ENCODE measurements at places on chromosomes 16 and 17.

DNA sequence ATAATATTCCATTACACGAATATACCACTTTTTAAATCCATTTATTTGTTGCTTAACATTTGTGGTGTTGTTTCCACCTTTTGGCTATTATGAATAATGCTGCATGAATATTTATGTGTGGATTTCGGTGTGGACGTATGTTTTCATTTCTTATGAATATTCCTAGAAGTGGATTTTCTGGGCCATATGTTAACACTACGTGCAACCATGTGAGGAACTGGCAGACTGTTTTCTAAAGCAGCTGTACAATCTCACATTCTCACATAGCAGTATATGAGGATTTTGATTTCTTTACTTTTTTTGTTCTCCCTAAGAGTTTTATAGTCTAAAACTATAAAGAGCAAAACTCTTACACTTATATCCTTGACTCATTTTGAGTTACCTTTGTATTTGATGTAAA lies 143.4 kb downstream of the MAP2K4 start:
- no peak for DNase-seq

GRCh38 chr16:65113441-65113840 lies 8.4 kb downstream of the CDH11 start:
- no peak for DNase-seq

DNA sequence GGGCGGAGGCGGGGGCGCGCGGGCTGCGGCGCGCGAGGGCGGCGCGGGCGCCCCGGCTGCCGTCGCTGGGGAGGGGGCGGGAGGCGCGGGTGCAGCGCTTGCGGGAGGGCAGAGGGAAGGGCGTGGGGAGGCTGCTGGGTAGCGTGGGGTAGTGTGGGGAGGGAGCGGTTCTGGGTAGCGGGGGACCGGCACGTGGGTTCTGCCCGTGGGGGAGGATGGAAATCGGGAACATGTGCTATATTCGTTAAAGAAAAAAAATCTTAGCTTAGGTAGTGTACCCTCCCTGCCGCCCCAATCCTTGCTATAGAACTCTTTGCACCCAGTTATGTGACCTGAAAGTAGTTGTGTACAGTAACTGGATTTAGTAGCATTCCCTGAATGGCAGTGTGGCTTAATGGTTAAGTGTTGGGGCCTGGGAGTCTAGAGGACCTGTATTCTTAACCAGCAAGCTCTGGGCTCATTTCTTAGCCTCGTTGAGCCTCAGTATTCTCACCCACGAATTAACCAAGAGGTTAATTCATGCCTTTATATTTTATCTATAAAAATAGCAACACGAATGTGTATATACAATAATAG lies 646 bp downstream of the RABEP1 start:
- DNase-seq, result no peak

- no peak for DNase-seq
These were observed 279.3 kb upstream of the KIF2B start for GRCh38 chr17:53543472-53543871.

- DNase-seq, result no peak
These were observed 250.1 kb downstream of the C16orf95 start for GRCh38 chr16:87067003-87067556.

GRCh38 chr17:75277664-75278071 lies 6.6 kb upstream of the MIF4GD start:
- no peak for DNase-seq
